ENCODE measurements at places on chromosomes 5 and 9.

DNA sequence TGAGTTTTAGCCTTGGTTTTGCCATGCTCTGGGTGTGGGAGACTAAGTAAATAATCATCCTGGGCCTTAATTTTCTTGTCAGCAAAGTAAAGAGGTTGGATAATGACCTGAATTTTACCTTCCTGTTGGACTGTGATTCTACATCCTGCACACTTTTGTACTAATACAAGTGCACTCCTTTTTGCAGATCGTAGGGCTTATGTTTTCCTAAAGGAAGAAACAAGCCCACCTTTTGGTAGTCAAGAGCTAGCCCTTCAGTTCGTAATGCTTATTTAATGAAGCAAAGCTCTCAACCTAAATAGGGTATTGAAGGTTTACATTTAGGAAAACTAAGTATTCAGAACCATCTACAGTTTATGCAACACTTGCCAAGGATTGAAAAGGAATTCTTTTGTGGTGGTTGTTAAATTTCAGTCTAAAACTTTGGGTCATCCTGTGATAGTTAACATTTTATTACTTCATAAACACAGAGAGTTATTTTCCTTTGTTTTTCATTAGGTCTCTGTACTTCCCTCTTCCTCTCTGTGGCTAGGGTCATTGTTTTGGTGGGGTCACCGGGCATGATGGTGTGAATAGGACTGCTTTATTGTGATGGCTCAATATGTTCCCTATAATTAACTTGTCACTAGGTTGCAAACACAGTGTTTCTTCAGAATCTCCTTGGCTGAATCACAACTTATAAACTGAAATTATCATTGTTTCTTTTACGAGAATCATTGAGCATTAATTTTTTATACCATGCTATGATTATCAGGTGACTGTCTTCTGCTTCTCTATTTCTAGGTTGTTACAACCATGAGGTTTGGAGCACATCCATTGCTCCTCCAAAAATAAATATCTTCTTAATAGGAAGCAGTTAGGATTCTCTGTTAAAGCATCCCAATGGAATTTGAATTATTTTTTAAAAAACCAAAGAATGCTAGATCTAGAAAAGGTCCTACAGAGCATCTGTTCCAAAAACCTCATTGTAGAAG lies 28.5 kb downstream of the SPINK5 start:
- no peak for DNase-seq

DNA sequence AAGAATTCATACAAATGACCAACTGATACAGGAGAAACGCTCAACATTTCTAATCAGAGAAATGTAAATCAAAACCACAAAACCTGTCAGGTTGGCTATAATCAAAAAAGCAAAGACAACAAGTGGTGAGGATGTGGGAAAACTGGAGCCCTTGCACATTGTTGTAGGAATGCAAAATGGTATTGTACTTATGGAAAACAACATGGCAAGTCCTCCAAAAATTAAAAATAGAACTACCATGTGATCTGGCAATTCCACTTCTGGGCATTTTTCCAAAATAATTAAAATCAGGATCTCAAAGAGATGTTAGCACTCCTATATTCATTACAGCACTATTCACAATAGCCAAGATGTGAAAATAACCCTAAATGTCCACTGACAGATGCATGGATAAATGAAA lies 76.1 kb downstream of the FNIP1 start:
- DNase-seq = no peak

DNA sequence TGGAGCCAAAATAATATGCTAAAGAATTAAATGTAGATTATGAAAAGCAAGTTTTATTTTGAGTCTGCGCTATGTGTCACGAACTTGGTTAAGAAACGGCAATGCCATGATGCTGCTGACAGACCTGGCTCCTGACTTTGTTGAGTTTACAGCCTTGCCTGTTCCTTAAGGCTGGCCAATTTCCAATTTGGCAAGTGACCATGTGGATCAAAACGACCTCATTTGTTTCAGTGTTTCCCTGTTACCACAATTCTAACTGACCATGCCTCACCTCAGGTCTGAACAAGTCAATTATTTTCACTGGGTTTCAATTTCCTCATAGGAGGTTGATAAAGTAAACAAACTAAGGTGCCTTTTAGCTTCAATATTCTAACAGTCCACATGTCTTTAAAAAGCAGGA lies 461.4 kb downstream of the ZNF608 start:
- DNase-seq = no peak

- no peak for DNase-seq
These were observed 11.2 kb upstream of the CFAP95 start for GRCh38 chr9:69809304-69809863.

- no peak for DNase-seq
These were observed 56.4 kb upstream of the MYO10 start for GRCh38 chr5:16992444-16992843.

Measured in HFF-Myc (cell line).